ENCODE measurements at places on chromosomes 7 and 10. TPM values are rescaled to one million over a fixed set of nuclear protein-coding genes. Genes with fewer than 3 reads are reported as not detected.

- DNase-seq, result no peak
These were observed 56.2 kb upstream of the IGFBP3 start for GRCh38 chr7:45977256-45977780.

CYP2C9 gene
- total RNA-seq, result not detected

- no peak for DNase-seq
These were observed 126.0 kb downstream of the GATA3 start for GRCh38 chr10:8180360-8181109.

DNA sequence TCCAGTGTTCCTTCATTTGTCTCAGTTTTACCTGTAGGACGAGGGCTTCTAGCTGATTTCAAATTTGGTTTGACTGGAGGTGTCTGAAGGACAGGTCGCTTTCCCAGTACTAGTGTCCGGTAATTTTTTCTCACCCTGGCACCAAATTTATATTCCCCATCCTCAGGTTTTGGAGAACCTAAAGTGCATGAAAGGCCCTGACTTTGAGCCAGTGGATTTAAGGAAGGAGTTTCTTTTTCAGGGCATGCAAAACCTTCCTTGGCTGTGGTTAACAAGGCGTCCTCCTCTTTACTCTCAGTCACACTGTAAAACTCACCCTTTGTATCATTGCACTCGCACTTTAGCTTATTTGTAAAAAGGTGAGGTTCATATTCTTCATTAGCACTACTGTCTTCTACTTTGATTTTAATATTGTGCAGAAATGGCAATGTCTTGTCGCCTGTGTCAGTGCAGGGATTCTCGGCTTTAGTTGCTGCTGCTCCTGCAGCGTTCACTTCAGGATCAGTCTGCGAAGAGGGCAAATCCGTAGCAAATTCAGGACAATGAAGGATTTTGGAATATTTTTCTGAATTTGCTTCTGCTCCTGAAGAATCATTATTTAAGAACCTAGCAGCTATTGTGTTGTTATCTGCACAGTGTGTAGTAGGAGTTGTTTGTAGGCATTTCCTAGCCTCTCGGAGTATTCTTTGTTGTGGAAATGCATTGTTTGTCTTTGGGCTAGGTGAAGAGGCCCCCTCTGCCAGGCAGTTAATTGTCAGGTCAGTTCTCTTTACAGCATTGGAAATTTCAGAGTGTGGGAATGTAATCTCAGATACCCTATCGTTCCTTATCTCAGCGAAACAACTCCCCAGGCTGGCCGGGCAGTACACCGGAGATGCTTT, 9.9 kb downstream of the SKIDA1 start:
- DNase-seq, result no peak
